Lower lobe of right lung (tissue), 2 donors: ENCODE measurements at places on chromosomes 12 and 14. TPM values are rescaled to one million over a fixed set of nuclear protein-coding genes. Genes with fewer than 3 reads are reported as not detected.

- no peaks in the 10 kb centered on the region for H3K36me3 ChIP-seq
- no peak overlapping the region for H3K27ac ChIP-seq
- H3K4me1 ChIP-seq = no peaks in the 10 kb centered on the region
- no peaks in the 10 kb centered on the region for H3K27me3 ChIP-seq
- no peak overlapping the region for H3K4me3 ChIP-seq
These were observed 57.6 kb upstream of the SSTR1 start for GRCh38 chr14:38150075-38150474.

C1R gene
- total RNA-seq = 373 TPM

GRCh38 chr12:51225771-51226170 lies 7.9 kb upstream of the POU6F1 start:
- no peaks in the 10 kb centered on the region for H3K36me3 ChIP-seq
- H3K4me1 ChIP-seq = no peaks in the 10 kb centered on the region
- H3K27ac ChIP-seq = no peak overlapping the region
- H3K27me3 ChIP-seq = no peaks in the 10 kb centered on the region
- no peak overlapping the region for H3K4me3 ChIP-seq

ANHX gene
- not detected for total RNA-seq

DNA sequence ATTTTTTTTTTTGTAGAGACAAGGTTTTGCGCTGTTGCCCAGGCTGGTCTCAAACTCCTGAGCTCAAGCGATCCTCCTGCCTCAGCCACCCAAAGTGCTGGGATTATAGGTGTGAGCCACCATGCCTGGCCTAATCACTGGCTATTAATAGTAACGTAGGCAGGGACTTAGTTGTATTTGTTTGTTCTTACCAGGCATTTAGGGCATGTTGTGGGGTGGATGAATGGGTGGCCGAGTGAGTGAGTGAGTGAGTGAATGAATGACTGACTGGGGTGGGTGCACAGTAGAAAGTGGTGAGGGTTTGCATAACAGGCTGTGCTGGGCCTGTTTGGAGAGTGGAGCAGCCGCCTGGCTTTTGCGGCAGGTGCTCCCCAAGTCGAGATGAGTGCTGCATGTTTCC lies 87.0 kb downstream of the FOXN4 start:
- no peak overlapping the region for H3K27ac ChIP-seq
- H3K27me3 ChIP-seq = no peaks in the 10 kb centered on the region
- no peak for DNase-seq
- H3K4me1 ChIP-seq = no peaks in the 10 kb centered on the region
- peaks cover 94% of the 10 kb centered on the region for H3K36me3 ChIP-seq
- H3K4me3 ChIP-seq = no peak overlapping the region

DNA sequence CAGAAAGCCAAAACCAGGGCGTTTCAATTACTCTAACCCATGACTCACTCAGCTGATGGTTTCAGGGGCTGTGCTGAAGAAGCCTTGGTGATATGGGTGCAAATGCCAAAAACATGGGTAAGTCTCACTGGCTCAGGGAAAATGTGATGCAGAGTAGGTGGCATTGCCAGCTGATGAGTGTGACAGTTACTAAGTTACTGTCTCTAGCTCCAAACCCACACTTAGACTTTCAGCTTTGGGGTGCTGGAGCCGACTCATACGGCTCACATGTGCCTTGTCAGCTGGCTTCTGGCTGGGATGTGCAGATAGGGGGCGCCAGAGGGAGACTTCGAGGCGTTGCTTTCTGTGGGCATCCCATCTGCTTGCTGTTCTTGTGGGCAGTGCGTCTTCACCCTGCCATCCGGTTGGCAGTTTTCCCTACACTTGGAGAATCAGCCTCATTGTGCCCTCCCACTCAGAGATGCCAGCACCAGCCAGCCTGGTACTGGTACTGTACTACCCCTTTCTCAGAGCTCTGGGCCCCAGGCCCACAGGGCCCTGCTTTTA lies 11.1 kb upstream of the KRT7 start:
- H3K27ac ChIP-seq = no peak overlapping the region
- H3K4me3 ChIP-seq = no peak overlapping the region
- no peak for DNase-seq

GRCh38 chr14:77301103-77301502 lies 19.6 kb downstream of the POMT2 start:
- H3K4me1 ChIP-seq = peaks cover 12% of the 10 kb centered on the region
- no peaks in the 10 kb centered on the region for H3K27me3 ChIP-seq
- no peak overlapping the region for H3K27ac ChIP-seq
- H3K36me3 ChIP-seq = peaks cover 45% of the 10 kb centered on the region
- no peak overlapping the region for H3K4me3 ChIP-seq

DNA sequence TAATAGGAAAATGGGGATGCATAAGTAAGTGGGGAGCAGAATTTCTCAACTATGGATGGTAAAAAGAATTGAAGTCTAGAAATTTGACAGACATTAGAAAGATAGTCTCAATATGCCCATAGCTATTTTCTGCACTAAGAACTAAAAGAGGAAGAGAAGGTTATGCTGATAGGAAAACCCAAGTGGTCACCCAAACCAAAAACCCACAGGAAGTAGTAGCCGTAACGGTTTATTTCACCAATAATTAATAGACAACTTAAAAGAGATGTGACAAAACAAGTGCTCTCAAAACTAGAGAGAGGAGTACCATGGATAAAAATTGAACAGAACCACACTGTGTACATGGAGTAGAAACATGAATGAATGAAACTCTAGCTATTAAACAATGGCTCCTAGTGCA lies 295.4 kb downstream of the FSCB start:
- H3K4me3 ChIP-seq = no peak overlapping the region
- H3K27me3 ChIP-seq = no peaks in the 10 kb centered on the region
- DNase-seq = no peak
- H3K27ac ChIP-seq = no peak overlapping the region
- H3K4me1 ChIP-seq = no peaks in the 10 kb centered on the region
- no peaks in the 10 kb centered on the region for H3K36me3 ChIP-seq

DNA sequence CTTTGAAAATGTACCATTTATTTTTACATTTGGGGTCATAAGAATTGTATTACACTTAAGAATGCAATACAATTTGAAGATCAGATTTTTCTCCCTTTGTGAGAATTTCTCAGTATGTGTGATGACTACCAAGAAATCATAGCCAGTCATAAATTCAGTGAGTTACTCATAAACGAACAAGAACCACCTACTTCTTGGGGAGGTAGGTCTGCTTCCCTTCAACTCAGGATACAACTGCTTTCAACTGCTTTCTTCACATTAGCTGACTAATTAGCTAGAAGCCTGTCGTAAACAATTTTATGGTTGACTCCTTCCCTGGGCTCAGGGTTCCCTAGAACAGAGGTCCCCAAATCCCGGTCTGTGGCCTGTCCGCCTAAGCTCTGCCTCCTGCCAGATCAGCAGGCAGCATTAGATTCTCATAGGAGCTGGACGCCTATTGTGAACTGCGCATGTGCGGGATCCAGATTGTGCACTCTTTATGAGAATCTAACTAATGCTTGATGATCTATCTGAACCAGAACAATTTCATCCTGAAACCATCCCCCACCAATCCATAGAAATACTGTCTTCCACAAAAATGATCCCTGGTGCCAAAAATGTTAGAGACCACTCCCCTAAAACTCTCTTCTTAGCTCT lies 3.7 kb downstream of the ANG start:
- peaks cover 13% of the 10 kb centered on the region for H3K4me1 ChIP-seq
- H3K36me3 ChIP-seq = peaks cover 28% of the 10 kb centered on the region
- no peaks in the 10 kb centered on the region for H3K27me3 ChIP-seq
- no peak for DNase-seq
- no peak overlapping the region for H3K4me3 ChIP-seq

KRT3 gene
- total RNA-seq = not detected

- H3K27ac ChIP-seq = no peak overlapping the region
- no peak for DNase-seq
- peaks cover 37% of the 10 kb centered on the region for H3K4me1 ChIP-seq
- H3K27me3 ChIP-seq = no peaks in the 10 kb centered on the region
- H3K4me3 ChIP-seq = no peak overlapping the region
These were observed 5.7 kb upstream of the ZNF385A start for GRCh38 chr12:54390176-54390667.

DNA sequence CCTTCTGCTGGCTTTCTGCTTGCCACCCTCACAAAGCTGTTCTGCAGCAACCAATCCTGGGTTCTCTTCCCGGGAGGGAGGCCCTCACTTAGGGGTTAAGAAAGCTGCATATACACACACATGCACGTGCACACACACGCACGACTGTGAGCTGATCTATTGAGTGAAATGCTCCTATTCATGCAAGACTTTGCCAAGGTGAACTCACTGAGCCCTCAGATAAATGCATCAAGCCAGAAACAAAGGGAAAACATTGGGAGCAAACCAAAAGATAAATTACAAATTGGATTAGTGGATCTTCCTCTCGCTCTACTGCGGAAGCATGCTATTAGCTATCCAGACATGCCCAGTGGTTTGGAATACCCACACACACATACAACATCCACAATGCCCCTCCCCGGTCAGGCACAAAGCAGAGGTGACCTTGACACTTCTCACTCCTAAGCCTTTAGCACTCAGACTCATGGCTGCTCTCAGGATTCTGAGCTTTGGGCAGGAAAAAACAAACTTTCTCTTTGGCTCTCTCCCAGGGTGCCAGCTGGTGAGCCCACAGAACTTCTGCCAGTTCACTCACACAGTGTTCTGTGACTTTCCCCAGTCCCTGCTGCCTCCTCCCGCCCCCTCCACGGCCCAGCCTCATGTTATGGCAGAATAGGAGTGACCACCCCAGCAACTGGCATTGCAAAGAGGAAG lies 320.0 kb downstream of the DPF3 start:
- no peaks in the 10 kb centered on the region for H3K4me1 ChIP-seq
- H3K27me3 ChIP-seq = peaks cover 8% of the 10 kb centered on the region
- no peak overlapping the region for H3K4me3 ChIP-seq
- no peak for DNase-seq

DNA sequence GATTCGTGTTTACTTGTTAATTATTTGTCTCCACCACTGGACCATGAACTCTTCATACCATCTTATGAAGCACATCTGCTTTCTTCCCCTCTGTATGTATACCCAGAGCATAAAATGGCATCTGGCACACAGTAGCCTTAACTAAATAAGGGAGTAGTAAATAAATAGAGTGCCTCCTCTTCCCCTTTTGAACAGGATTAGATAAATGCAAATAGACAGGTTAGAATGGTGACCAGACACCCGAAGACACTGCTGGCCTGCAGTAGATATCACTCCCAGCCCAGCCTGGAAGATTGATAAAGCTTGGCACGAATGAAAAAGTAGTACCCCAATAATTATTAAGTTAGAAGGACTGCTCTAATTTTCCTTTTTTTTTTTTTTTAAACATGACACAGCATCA lies 6.9 kb downstream of the GALNT4 start:
- peaks cover 25% of the 10 kb centered on the region for H3K4me1 ChIP-seq
- no peak overlapping the region for H3K27ac ChIP-seq
- no peaks in the 10 kb centered on the region for H3K27me3 ChIP-seq
- DNase-seq = no peak
- H3K36me3 ChIP-seq = no peaks in the 10 kb centered on the region

DNA sequence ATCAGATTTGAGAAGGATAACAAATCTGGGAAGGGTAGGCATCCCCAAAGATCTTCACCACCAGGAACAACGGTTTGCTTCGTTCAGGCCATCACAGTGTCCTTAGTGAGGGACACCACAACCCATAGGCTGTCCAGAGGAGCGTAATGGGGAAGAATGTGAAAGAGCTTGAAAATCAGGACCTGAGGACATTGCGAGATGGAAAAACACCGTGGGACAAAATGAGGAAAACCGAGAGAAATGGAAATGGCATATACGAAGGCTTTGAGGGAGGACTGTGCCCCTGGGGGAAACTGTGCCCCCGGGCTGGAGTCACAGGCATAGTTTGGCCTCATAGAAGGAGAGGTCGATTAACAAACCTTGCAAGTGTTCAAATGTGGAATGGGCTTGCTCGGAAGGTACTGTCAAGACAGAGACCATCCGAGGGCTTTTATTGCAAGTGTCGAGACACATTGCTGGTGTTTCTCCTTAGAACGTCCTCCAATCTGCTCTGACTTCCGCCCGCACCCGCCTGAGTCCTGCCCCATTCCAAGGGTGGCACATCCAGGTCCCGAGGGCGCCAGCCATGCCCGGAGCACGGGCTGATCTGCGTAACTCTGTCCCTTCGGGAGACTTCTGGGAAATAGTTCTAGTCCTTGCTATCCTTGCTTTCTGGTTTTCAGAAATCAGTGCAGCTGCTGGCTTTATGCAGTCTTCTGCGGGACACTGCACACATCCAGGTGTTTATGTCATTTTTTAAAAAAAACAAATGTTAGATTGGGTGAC lies 885 bp upstream of the PALS1 start:
- H3K27me3 ChIP-seq = no peaks in the 10 kb centered on the region
- H3K4me3 ChIP-seq = peak overlapping the region; percentile 88
- peaks cover 9% of the 10 kb centered on the region for H3K4me1 ChIP-seq
- peak overlapping the region; percentile 97 for H3K27ac ChIP-seq

DNA sequence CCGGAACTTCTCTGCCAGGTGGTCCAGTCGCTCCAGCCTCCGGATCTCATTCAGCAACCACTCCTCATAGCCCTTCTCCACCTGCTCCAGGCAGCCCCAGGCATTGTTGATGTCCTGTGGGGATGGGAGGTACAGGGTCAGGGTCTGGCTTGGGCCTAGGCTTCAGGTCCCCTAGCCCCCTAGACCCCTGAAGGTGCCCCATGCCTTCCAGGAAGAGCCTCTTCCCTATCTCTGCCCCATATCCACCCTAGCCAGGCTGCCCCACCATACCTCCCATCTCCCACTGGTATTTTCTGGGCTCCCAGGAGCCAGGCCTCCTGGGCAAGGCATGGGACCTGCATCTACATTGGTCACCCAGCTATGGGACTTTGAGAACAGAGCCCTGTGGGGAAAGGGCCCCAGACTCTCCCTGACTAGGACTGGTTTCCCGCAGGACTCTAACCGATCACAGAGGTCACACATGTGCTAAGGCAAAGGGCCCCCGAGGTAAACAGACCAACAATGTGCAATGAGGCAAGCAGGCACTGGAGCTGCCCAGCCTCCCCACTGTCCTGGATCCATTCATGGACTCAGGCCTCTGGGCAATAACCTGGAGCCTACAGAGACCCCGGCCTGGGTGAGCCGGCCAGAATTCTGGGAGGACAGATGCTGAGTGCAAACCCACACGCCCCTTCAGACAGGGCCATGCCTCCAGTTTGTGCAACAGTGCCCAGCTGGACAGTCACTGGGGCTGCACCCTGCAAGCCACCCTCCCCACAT lies 88.8 kb downstream of the ACTN1 start:
- peaks cover 93% of the 10 kb centered on the region for H3K36me3 ChIP-seq
- H3K27me3 ChIP-seq = no peaks in the 10 kb centered on the region
- no peak overlapping the region for H3K27ac ChIP-seq
- no peaks in the 10 kb centered on the region for H3K4me1 ChIP-seq

- H3K36me3 ChIP-seq = no peaks in the 10 kb centered on the region
- DNase-seq = no peak
- no peak overlapping the region for H3K27ac ChIP-seq
- H3K4me1 ChIP-seq = no peaks in the 10 kb centered on the region
- no peak overlapping the region for H3K4me3 ChIP-seq
These were observed 84.3 kb upstream of the OTX2 start for GRCh38 chr14:56894591-56894991.

MYO1H gene
- total RNA-seq = 0.30 TPM

GPD1 gene
- total RNA-seq = 67.0 TPM

PNN gene
- total RNA-seq = 42.9 TPM

RDH12 gene
- 0.38 TPM for total RNA-seq

GRCh38 chr12:28355161-28355560 lies 164.9 kb downstream of the CCDC91 start:
- H3K27me3 ChIP-seq = no peaks in the 10 kb centered on the region
- H3K4me1 ChIP-seq = no peaks in the 10 kb centered on the region
- H3K4me3 ChIP-seq = no peak overlapping the region
- no peak overlapping the region for H3K27ac ChIP-seq
- no peaks in the 10 kb centered on the region for H3K36me3 ChIP-seq
- no peak for DNase-seq

GRCh38 chr12:113831016-113831415 lies 135.1 kb downstream of the RBM19 start:
- H3K4me1 ChIP-seq = no peaks in the 10 kb centered on the region
- no peaks in the 10 kb centered on the region for H3K27me3 ChIP-seq
- H3K36me3 ChIP-seq = no peaks in the 10 kb centered on the region
- no peak overlapping the region for H3K4me3 ChIP-seq
